ENCODE measurements at places on chromosomes 7 and 10.

DNA sequence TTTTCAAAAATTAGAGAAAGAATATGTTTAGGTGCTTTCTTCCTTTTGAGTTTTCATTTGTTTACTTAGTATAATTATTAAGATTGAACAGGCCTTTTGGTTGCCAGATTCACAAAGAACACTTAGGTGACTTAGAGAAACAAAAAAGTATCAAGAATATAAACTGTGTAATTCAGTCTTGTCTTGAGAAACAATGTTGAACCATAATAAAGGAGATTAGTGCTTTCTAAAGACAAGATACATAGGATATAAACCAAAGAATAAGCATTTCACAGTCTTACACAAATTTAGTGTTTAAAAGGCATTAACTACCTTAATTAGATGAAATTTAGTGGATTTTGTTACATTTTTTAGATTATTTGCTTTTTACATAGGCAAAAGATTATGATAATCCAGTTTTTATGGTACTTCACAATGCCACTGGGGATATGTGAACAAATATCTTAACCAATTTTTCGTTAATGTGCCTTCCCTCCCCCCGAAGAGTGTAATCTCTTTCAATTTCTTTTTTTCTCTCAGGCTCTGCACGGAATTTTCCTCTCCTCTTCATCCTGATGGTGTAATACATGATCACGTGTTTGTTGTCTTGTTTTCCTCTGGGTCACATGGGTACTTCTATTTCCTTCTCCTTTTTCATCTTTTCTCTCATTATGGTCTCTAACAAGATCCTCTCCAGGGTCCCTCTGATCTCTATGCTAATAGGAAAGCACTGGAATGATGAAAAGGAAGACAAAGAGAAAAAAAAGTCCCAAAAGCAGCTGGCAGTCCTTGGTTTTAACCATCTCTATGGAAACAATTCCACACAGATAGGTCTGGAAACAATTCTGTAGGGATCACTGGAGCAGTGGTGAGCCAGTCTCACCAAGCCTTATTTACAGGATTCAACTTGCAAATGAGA, 3.7 kb upstream of the HNRNPH3 start:
- DNase-seq = no peak

- peak; percentile 24 for DNase-seq
These were observed 4.4 kb downstream of the SMIM30 start for GRCh38 chr7:113113912-113114311.

DNA sequence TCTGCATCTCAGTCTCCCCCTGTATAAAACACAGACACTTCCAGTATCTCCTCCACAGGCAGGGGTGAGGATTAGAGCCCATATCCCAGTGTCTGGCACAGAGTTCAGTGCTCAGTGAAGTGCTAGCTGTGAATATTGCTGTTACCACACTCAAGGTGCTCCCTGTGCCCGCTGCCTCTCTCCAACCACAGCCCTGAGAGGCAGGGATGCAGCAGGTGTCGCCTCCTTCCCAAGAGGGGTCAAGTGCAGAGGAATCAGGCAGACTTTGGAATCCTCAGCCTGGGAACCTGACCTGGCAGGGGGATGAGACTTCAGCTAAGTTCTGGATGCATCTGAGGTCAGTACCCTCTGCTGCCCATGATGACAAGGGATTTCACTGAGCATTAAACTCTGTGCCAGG, 163.1 kb downstream of the GFRA1 start:
- no peak for DNase-seq

DNA sequence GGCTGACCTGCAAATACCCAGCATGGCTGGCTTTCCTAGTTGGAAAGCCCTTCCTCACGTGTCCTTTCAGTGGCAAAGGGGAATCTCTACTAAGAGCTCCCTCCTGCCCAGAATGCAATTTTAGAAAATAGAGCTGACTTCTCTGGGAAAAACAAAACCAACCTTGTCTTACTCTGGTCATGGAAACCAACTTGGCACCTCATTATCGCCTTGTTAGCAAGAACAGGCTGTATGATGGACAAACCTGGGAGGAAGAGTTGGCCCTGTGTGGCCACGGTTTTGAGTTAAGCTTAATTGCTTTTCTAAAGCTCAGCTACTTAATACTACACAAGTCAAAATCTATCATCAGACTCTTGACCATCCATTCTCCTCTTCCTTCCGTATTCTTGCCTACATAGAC, 94.1 kb upstream of the PDCD4 start:
- no peak for DNase-seq

GRCh38 chr7:13989949-13990305, 461 bp upstream of the ETV1 start:
- DNase-seq = no peak

GRCh38 chr10:74381291-74381853, 230.4 kb downstream of the ADK start:
- DNase-seq = no peak

GRCh38 chr10:121527690-121528089, 70.6 kb downstream of the FGFR2 start:
- DNase-seq = no peak

DNA sequence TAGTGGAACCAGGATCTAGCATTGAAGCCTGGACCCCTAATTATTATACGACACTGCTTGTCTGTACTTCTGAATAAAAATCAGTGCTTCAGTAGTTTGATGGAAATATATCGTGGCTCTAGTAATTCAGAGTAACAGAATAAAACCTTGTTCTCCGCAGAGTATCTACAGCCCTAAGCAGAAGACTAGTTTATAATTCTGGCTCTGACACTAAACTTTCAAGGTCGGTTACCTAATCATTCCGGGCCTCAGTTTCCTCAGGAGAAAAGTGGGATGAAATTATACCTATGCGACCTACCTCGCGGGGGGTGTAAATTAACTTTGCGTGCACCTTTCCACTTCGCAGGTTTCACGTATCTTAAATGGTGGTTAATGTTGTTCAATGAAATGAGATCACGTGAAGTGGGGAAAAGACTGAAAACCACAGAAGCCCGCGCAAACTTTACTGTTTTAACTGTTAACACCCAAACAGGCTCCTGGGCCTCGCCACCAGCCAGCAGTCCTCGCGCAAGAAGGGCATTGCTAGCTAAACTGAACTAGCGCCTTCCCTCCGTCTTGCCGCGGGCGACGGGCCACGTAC, 615 bp downstream of the THAP5 start:
- no peak for DNase-seq

- DNase-seq = no peak
These were observed 9.5 kb downstream of the AKR1E2 start for GRCh38 chr10:4835494-4835918.

- no peak for DNase-seq
These were observed 37.0 kb upstream of the RHOBTB1 start for GRCh38 chr10:60980997-60981396.

- no peak for DNase-seq
These were observed 55.8 kb upstream of the ITGA8 start for GRCh38 chr10:15775513-15775912.

GRCh38 chr10:70417568-70417967, 13.6 kb downstream of the EIF4EBP2 start:
- DNase-seq = no peak

- DNase-seq = no peak
These were observed 8.1 kb downstream of the ZSWIM8 start for GRCh38 chr10:73793456-73793855.

- no peak for DNase-seq
These were observed 170.6 kb downstream of the FZD1 start for GRCh38 chr7:91434836-91435235.

DNA sequence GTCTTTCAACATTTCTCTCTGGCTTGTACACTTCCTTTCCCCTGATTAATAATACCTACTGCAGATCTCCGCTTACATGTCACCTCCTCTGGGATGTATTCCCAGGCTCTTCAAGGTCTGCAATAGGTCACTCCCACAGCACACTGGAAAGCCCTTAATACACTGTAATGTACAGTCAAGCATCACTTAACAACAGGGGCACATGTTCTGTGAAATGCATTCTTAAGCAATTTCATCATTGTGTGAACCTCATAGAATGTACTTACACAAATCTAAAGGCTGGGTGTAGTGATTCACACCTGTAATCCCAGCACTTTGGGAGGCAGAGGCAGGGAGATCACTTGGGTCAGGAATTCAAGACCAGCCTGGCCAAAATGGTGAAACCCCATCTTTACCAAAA, 1.9 kb downstream of the COX15 start:
- no peak for DNase-seq

GRCh38 chr10:19592276-19592675, 224.0 kb upstream of the PLXDC2 start:
- DNase-seq = no peak

DNA sequence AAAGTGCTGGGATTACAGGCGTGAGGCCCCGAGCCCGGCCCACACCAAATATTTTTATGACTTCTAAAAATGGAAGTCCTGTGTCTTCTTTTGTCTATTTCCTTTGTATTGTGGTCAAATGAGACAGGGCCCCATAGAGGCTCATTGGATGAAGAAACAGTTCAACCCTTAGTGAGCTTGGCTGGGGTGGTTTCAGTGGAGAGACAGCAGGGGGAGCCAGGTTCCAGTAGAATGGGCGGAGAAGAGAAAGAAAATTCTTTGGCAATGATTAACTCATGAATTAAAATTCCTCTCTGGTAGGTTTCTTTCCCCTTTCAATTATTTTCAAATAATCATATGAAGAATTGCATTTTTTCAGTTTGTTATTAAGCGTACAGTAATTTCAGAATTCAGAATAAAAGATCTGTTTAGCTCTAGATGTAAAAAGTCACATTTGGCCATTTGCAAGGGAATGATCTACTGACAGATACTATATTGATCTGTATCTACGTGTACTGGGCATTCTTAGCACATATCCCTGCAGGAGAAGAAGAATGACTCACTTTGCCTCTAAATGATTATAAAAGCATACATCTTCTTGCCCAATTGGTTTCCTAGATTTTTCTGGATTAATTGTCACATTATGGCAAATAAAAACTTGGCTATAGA, 43.2 kb downstream of the PNLIPRP3 start:
- DNase-seq = peak; percentile 1

DNA sequence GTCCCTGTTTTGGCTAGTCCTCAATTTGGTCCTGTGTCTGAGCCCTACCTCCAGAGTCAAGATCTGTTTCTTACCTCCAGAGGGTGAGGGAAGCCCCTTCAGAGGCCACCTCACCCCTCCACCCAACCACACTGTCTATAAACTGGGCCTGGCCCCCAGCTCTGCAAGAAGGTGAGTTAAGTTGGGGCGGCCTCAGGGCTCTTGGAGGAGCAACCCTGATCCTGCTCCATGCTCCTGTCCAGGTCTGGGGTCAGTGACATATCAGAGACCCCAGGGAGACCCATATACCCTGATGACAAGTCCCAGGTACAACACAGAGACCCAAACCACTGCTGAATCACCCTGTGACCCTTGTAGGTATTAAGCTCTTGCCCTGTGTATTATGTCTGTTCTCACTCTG, 69.5 kb downstream of the MYL10 start:
- no peak for DNase-seq

GRCh38 chr7:91265693-91266066, 1.4 kb downstream of the FZD1 start:
- DNase-seq = no peak

- no peak for DNase-seq
These were observed 188.7 kb upstream of the PPP1R3A start for GRCh38 chr7:114107522-114107921.

- no peak for DNase-seq
These were observed 25.3 kb upstream of the GALNT11 start for GRCh38 chr7:152000191-152000590.

DNA sequence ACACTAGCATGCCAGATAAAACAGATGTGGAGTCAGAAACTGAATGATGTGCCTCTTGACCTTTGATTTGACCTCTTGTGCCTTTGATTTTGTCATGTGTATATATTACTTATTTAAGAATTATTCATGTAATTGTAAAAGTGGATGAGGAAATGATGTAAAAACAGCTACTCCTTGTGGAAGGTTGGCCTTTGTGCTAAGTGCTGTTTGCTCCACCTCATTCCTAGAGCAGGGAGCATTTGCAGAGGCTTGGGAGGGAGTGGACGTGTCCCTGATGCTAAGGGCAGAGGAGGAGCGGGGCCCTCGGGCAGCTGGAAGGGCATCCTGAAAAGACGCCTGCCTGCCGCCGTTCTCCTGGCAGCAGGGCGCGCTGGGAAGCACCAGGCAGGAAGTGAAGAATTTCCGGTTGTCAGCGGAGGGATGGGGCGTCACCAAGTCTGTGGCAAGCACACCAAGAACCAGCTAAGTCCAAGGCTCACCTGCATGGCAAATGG, 197.6 kb upstream of the ZNF32 start:
- DNase-seq = no peak

DNA sequence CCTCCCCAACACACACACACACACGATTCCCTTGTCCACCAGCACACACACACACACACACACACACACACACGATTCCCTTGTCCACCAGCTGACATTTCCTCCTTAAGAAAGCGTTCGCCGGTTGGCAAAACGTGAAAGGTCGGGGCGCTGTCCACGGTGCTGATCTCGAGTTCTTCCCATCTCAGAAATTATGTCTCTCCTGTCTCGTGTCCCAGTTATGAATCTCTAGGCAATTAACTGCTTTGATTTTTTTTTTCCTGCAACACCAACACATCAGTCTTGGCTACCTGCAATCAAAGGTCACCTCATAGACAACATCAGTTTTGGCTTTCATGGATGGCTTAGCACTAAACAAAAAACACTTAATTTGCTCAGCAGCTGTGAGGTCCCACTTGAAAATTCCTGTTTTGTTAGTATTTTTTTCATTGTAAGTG, 1.9 kb downstream of the INA start:
- peak; percentile 4 for DNase-seq

DNA sequence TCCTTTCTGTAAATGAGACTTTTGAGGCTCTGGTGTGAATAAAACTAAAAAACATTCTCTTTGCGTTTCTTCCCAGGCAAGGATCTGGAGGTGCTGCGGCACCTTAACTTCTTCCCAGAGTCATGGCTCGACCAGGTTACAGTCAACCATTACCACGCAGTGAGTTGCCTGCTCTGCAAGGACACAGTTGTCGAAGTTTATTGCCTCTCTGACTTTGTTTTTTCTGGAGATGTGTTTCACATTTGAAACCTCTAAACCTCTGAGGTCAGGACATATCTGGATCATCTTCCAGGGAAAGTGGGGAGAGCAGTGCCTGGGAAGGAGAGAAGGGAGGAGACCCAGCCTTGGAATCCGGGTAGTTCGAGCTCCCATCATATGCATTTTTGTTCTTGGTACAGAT, 43.4 kb upstream of the PLEKHA1 start:
- no peak for DNase-seq

- DNase-seq = peak; percentile 46
These were observed 25.4 kb downstream of the CYP2C9 start for GRCh38 chr10:94963901-94964300.

- no peak for DNase-seq
These were observed 6.2 kb upstream of the PIK3CG start for GRCh38 chr7:106858618-106859532.

- no peak for DNase-seq
These were observed at the start of gene NPFFR1 for GRCh38 chr10:70283445-70284399. NPFFR1 (minus strand) TSS chr10:70284004; CDS start chr10:70283676, 328 bp downstream.

- DNase-seq = no peak
These were observed 120.6 kb downstream of the BAMBI start for GRCh38 chr10:28797904-28798371.

GRCh38 chr7:44646921-44647636, 40.7 kb downstream of the OGDH start:
- no peak for DNase-seq

All from NCI-H524 (cell line).